ENCODE measurements at places on chromosomes 7 and 10. TPM values are rescaled to one million over a fixed set of nuclear protein-coding genes. Genes with fewer than 3 reads are reported as not detected.

- DNase-seq: no peak
Observed at GRCh38 chr7:74525881-74526280, 72.2 kb downstream of the GTF2IRD1 start.

DNA sequence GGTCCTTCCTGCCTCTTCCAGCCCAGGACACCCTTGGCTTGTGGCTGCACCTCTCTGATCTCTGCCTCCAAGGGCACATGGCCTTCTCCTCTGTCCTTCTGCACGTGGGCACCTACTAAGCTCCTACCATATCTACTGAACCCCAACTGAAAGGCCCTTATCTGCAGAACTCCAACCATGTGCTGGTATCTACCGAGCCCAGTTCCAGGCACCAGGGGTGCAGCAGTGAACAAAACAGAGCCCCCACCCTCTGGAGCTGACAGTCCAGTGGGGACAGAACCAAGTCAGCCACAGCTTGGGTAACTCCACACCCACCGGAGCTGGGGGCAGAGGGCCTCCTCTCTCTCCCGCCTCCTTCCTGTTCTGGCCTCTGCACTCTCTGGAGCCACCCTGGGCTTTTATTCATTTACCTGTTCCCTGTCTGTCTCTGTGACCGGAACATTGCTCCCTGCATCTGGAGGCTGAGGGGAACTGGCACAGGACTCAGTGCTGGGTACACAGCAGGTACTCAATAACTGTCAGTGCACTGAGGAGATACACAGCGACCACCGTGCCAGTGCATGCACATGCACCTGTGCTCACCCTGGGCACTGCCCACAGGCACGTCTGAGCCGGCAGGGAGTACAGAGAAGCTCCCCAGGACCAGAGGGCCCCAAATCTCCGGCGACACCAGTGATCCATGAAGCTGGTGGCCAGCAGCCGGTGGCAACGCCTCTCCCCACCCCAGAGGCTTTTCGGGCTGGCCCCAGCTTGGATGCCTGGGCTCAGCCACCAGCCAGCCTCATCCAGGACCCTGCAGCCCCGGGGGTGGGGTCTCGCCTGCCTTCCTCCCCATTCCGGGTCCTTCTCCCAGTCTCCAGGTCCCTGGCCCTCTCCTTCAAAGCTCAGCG lies 2.0 kb downstream of the MICALL2 start:
- DNase-seq: no peak

DNA sequence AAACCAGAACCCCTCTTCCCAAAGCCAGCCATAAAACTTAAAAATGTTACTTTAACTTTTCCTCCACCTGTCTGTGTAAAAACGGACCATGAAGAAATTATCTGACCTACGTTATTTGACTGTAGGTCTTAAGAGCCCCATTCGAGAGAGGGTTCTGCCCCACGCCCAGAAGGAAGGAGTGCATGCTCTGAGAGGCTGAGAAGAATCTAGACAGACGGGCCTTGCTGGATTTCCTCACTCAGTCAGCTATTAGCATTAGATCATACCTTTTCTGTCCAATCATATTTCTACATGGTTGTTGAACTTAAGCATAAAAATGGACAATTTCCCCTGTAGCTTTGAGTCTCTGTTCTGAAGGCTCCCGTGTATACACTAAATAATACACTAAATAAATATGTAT lies 38.1 kb upstream of the WDR11 start:
- no peak for DNase-seq

DNA sequence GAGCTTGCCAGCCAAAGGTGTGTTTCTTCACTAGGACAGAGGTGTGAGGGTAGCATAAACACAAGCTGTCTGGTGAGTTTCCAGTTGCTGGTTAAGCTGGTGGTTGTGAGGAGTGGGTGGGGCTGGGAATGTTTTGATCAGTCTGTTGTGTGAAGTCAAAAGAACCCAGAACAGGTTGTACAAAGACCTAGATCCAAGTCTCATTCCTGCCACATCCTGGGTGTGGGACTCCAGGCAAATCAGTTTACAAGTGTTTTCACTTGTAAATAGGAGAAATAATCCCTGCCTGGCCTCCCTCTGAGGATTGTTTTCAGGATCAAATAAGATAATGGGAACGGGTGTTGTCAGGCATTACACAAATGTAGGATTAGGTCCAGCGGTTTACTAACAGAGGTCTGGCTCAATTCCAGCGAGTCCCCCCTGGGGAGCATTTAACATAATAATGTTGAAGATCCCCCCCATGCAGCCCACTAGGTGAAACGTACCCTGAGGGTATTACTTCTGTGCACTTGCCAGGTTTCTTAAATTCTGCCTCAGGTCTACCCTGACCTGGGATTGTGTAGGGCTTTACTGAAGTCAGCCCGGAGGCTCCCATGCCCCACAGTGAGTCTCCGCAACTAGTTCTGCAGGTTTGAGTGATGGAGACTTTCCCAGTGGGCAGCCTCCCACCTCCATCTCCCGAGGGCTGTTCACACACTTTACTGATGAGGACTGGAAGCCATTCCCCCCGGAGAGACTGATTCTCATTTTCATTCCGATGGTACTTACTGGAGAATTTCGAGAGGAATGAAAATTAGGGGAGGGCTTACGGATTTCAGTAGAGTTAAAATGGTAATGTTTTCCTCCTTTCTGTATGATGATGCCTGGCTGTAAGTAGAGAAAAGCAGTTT lies 2.7 kb upstream of the FRAT2 start:
- no peak for DNase-seq

DNA sequence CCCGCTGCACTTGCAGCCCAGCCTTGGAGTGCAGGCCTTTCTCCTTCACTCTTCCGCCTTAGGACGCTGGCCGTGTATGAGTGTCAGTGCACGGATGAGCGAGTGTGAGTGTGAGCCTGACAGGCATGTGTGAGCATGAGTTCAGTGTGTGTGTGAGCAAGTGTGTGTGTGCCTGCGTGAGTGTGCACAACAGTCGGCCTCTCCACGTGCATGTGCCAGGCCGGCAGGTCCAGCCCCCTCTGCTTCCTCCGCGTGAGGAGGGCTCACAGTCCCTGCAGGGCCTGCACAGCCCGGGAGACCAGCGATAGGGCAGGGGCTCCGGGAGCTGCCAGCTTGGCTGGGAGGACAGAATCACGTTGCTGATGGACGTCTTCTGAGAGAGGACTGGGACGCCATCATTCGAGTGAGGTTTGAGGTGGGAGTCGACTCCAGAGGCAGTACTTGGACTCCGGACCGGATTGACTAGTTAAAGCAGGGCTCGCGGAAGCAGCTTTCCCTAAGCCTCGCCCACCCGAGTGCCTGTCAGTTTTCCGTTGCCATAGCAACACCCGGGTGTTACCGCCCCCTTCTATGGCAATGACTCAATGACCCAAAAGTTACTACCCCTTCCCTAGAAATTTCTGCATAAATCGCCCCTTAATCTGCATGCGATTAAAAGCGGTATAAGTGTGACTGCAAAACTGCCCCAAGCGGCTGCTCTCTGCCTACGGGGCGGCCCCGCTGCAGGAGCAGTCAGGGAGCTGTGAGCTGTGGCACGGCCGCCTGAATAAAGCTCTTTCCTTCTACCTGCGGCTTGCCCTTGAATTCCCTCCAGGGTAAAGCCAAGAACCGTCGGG lies 19.6 kb upstream of the CFAP46 start:
- DNase-seq: no peak

GRCh38 chr10:128476845-128477244 lies 350.6 kb upstream of the MKI67 start:
- no peak for DNase-seq

GRCh38 chr10:68997211-68997610 lies 8.6 kb downstream of the KIFBP start:
- no peak for DNase-seq

GRCh38 chr7:2792235-2792634 lies 51.9 kb downstream of the GNA12 start:
- no peak for DNase-seq

GRCh38 chr7:78863281-78863680 lies 590.2 kb downstream of the MAGI2 start:
- DNase-seq: no peak

GRCh38 chr7:75531359-75531821 lies 39.3 kb downstream of the SPDYE5 start:
- no peak for DNase-seq

GRCh38 chr7:45663167-45663921 lies 89.2 kb downstream of the ADCY1 start:
- peak; percentile 60 for DNase-seq

The COL28A1 gene
- 0.58 TPM for total RNA-seq

The PTN gene
- 0.38 TPM for total RNA-seq

The FOXI2 gene
- total RNA-seq: not detected

The RELN gene
- 17.2 TPM for total RNA-seq

The FAM237B gene
- total RNA-seq: not detected

The FLNC gene
- total RNA-seq: 0.55 TPM

The FAM25A gene
- not detected for total RNA-seq

All from left lobe of liver (tissue), 2 donors.